A549 treated with RU486 at 1 μM for 4 hours (cell line): ENCODE measurements at places on chromosomes 1 and 21. TPM values are rescaled to one million over a fixed set of nuclear protein-coding genes. Genes with fewer than 3 reads are reported as not detected.

Gene KRTAP12-2
- not detected in 5 replicates for total RNA-seq

Gene ALX3
- total RNA-seq = not detected in 5 replicates

Gene MROH9
- total RNA-seq = not detected in 5 replicates

Gene AUNIP
- 5.8 to 7.8 TPM (median 6.4 TPM) in 5 replicates for total RNA-seq

Gene NUF2
- total RNA-seq = 14.4 to 31.5 TPM (median 28.8 TPM) in 5 replicates

Gene CRYBG2
- 0.48 to 2.0 TPM (median 1.4 TPM) in 5 replicates for total RNA-seq

Gene CEPT1
- total RNA-seq = 9.3 to 13.1 TPM (median 11.9 TPM) in 5 replicates

Gene TFF1
- 22.1 to 29.0 TPM (median 26.3 TPM) in 5 replicates for total RNA-seq

Gene DNASE2B
- total RNA-seq = not detected in 5 replicates

Gene OPRD1
- total RNA-seq = 0.02 to 0.14 TPM (median 0.03 TPM) in 5 replicates
